ENCODE measurements at places on chromosomes 13 and 19.

- DNase-seq: peak; percentile 65
Observed at GRCh38 chr13:112693831-112694497, 4.1 kb downstream of the ATP11A start.

GRCh38 chr13:24307211-24308067 lies 1.9 kb upstream of the C1QTNF9 start:
- DNase-seq: no peak

- no peak for DNase-seq
Observed at GRCh38 chr19:14441041-14441938, 8.2 kb downstream of the PKN1 start.

DNA sequence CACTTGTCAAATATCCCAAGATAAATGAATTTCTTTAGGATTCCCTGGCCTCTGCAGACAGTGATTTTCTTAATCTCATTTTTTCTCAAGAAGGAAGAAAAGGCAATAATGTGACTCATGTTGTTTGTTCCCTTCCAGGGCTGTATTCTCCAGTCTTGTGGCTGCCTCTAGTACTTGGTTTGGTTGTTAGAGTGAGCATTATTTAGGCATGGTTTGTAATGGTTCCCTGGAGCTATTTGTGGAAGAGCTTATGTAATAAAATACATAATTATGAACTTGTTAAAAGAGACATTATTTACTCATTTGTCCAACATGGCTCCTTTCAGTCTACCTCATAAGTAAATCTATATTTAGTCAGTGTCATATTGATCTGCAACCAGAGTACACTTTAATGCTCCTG lies 270.4 kb downstream of the DCT start:
- peak; percentile 55 for DNase-seq

GRCh38 chr19:12484011-12484370 lies 625 bp downstream of the ZNF709 start:
- DNase-seq: peak; percentile 7

DNA sequence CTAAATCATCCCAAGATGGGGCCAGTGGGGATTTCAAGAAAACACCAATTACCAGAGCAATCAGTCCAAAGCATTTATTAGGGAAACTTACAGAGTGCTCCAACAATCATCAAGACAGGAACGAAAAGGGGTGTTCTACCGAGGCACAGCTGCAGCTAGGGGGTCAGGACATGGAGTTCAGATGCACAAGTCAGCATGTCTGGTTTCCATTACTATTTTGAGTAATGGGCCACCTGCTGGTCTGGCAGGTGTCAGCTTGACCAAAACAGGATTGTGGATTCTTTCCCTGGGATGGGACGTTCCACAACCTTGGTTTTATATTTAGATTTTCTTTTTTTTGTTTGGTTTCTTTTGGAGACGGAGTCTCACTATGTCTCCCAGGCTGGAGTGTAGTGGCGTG lies 3.9 kb upstream of the UBL5 start:
- no peak for DNase-seq

DNA sequence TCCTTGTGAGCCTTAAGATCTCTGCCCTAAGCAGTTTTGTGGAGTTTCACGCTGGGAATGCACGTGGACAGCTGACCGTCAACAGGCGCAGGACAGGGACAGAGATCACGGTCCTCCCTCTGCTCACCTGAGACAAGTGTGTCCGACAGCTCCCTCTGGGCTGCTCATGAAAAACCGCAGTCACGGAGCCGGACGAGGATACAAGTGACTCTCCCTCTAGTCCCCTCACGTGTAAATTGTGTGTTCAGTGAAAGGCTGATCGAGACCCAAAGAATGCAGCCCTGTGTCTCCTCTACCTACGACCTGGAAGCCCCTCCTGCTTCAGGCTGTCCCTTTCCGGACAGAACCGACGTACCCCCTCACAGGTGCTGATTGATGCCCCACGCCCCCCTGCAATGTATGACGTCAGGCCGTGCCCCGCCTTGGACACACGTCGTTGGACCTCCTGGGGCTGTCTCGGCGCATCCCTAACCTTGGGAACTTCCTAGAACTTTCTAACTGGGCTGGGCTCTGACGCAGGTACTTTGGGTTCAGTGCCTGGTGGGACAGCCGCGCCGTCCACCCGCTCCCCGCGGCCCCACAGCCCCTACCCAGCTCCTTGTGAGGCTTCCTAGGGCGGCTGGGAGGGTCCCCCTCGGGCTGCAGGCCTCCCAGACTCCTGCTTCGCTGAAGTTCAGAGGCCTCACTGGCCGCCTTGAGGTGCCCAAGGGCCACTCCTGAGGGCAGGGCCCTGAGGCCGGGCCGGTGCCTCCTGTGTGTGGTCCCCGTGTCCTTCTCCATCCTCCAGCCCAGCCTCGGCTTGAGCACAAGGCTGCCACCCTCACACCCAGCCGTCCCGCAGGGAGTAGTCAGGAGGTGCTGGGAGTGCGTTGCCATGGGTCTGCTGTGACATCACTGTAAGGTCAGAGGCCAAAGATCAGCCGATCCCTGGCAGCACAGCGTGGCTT lies at the start of gene C13orf46:
Gene C13orf46 (minus strand): TSS at position 859 of the 947 bp plus-strand sequence. CDS start 79 bp downstream, at position 780.
- no peak for DNase-seq

DNA sequence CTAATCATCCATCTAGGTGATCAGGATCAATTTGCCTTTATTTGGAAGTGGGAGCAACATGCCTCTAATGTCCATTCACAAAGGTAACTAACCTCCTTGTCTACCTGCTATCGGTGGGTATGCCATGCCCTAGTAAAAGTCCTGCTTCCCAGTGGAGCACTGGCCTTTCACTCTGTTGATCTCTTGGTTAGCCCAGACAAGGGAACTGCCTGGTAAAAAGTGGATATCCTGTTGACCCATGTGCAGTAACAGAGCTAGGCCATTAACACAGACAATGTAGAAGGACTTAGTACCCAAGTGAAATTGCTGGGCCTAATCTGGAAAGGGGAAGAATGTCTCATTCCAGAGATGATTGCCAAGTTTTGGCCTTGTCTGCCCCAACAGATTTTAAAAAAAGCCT lies 171.5 kb upstream of the CSNK1A1L start:
- DNase-seq: no peak

DNA sequence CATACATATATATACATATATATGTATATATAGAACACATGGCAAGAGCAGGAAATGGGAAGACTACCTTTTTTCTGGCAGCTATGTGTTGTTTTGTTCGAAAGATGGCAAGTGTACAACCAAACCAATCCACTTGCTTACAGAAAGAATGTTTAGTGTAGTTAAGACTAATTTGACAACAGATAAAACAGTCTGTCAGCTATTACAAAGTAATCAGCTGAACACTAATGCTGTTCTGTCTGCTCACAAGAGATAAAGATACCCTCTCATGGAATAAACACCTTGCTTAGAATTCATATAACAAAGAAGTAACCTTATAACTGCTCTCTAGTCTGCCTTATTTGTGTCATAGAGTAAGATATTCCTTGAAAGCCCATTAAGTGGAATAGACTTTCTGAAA lies 858 bp upstream of the KCNRG start:
- no peak for DNase-seq

DNA sequence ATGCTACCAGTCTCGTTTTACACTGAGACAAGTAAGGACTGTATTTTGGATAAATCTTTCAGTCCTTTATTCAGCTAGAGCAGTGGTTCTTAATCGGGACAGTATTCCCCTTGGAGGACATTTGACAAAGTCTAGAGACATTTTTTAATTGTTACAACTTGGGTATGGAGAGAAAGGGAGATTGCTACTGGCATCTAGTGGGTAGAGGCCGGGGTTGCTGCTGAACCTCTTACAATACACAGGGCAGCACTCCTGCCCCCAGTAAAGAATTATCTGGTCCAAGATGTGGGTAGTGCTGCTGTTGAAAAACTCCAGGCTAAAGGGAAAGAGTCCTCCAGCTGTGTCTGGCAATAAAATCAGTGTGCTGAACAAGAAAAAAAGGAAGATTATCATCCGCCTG lies 334.8 kb downstream of the SLC7A1 start:
- DNase-seq: peak; percentile 13

DNA sequence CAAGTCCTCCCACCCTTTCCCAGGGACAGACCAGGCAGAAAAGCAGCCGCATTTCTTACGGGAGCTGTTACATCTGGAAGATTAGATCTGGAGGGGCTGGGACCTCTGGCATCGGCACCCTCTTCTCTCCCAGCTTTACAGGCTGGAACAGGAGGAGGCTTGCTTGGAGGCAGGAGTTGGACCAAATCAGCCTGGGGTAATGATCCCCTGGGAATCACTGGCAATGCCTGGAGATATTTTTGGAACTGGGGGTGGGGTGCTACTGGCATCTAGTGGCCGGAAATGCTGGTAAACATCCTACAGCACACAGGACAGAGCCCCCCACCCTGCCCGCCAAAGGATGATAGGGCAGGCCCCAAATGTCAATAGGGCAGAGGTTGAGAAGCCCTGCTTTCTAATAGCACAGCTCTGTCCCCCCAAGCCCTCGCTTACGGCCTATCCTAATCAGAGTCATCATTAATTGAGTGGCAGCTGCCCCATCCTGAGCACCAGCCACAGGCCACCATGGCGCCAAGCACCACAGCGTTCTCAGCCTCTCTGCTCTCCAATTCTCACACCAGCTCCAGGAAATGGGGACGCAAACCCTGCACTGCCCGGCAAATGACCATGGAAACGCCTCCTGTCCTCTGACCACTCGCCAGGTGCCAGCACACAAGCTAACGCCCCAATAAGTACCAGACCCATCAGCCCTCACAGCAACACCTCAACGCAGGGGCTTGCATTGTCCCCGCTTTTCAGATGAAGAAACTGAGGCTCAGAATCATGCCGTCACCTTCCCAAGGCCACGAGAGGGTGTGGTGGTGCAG lies 20.6 kb downstream of the LRRC4B start:
- DNase-seq: no peak

GRCh38 chr13:96492766-96493165 lies 402.9 kb downstream of the HS6ST3 start:
- DNase-seq: no peak

DNA sequence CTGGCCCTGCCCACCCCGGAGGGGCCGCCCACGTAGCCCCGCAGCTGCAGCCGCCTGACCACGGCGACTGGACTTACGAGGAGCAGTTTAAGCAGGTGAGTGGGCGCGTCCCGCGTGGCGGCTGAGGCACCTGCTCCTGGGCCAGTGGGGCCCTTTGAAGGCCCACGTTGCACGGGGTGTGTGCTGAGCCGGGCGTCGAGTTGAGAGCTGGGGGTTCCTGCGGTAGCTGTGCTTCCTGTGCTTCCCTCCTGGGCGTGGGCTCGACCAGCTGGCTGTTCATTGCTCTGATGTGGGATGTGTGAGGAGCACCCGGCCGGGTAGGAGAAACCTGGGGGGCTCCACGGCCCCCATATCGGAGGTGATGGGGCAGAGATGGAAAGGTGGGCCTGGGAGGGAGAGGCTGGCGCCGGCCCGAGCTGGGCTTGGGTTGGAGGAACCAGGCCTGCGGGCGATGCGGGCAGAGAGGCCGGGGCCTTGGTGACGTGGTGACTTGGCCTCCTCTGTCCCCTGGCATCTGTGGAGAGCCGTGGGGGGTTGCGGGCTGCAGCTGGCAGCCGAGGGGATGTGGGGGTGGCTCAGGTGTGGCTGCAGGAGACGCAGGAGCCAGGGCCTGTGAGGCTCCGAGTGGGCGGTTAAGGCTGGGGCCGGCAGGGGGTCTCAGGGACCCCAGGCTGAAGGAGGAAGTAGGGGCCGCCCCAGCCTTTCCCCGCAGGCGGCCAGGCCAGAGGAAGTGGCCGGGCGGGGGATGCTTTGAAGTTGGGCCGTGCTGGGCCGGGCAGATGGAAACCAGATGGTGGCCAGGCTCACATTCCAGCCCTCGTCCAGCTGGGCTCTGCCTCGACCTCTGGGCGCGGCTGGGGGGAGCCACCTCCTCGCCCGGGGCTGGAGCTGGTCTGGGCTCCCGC lies 7.1 kb downstream of the ARID3A start:
- DNase-seq: peak; percentile 98

- DNase-seq: no peak
Observed at GRCh38 chr13:46343279-46343994, 43.6 kb downstream of the RUBCNL start.

- no peak for DNase-seq
Observed at GRCh38 chr19:12450844-12451243, 10.0 kb upstream of the ZNF443 start.

DNA sequence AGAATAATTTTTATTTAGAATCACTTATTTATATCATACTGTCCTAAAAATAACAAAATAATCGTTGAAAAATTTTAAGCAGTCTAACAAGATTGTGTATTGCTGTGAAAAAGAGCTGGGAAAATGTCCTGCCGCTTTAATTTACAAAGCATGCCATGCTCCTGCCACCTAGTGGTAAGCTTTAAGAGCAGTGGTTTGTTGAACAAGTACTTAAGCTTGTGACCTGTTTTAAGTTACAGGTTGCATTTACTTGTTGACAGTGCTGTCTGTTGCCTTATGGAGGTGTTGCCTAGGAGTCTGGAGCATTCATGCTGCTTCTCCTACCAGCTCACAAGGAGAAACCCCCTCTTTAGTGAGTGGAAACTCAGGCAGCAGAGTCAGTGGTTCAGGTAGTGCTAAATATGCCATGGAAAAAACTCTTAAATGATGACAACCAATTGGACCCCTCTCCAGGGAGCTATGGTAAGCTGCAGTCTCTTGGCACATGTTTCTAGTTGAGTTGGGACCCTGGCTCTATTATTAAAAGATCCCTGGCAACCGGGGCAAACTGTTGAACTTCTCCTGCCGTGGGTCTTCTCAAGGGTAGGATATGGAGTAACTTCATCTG lies 68.4 kb downstream of the SPATA13 start:
- DNase-seq: peak; percentile 90

DNA sequence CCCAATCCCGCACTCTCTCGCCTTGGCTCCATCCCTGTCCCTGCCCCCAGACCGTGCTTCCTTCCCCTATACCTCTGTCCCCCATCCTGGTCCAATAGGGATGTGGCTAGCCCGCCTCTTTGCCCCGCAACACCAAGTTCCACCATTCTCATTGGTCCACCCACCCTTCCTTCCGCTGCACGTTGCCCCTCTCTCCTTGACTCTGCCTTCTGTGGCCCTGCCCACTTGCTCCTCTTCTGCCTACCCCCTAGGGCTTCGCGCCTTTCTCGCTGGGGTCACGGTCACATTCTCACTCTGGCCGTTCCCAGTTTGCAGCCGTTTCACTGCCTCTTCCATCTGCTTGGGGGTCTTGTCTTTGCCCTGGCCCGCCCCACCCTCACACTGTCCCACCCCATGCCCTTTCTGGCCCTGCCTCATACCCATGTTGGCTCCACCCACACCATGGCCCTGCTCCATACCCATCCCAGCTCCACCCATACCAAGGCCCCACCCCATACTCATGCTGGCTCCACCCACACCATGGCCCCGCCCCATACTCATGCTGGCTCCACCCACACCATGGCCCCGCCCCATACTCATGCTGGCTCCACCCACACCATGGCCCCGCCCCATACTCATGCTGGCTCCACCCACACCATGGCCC lies 4.5 kb upstream of the ARHGAP45 start:
- no peak for DNase-seq

GRCh38 chr13:50422181-50423148 lies 407.2 kb downstream of the KCNRG start:
- DNase-seq: no peak

GRCh38 chr19:15438124-15438496 lies 11.6 kb downstream of the WIZ start:
- no peak for DNase-seq

DNA sequence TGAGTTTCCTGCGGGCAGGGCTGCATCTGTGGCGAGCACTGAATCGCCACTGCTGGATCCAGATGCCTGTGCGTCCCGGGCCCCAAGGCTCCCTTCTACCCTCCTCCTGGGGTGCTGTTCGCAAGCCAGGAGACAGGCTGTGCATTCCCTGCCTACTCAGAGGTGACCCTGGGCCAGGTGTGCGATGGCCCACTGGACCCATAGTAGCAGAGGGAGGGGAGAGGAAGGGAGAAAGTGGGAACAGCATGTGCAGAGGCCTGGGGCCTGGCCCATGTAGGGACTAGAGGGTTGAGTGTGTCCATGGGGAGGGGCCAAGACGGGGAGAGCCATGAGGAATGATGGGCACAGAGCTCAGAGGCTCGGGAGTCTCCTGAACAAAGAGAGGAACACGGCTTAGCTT lies 27.3 kb downstream of the CARM1 start:
- no peak for DNase-seq
